ENCODE measurements at places on chromosomes 4 and X.

DNA sequence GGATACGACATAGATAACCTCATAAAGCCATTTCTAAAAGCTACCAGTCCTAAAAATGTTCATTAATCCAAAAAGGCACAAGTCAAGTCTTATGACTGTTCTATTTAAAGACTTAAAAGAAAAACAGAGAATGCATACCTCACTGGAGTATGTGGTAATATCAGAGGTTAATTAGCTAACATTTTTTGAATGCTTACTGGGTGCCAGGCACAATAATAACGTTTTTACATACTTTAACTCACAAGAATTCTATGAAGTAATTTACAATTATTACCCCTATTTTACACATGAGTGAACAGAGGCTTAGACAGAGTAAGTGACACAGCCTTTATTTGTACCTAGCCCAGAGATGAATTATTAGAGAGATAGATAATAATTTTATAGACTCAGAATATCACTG, 207.5 kb downstream of the PDGFC start:
- no peak for DNase-seq

DNA sequence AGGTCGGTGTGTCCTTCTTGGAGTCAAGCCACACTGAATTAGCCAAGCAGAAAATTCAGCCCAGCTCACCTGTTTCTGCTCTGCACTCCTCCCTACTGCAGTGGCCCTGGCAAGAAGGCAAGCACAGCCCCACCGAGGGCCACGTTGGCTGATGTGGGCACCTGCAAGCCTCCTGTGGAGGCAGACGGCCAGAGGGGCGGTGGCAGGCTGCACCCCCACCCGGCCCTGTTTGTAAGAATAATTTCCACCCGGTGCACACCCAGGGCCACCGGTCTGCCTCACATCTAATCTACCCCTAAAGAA, 18.8 kb downstream of the PPP2R2C start:
- no peak for DNase-seq

DNA sequence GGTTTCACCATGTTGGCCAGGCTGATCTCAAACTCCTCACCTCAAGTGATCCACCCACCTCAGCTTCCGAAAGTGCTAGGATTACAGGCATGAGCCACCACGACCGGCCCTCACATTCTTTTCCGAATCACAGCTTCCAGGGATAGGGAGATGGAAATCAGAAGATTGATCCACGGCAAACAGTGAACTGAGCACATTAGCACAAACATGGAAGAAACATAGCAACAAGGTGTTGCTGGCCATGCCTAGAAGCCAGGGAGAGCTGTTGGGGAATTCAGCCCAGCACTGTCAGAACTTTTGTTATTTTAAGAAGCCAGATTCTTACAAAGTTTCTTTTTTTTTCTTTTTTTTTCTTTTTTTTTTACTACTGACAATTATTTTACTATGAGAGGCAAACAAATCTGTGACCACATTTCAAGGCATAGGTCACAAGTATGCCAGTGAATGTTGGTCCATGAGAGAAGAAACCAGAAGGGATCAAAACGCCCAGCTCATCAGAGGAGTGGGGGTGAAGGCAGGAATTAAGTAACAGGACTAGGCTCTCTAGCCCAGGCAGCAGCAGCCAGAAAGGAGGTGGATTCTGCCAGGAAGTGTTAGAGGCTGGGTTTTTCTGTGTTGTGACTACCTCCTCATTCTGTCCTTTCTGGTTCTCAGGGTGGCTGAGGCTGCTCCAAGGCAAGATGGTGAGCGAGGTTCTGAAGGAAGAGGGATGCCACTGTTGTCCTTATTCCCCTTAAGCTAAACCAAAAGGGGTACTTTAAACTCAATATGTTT, 44.1 kb downstream of the TEC start:
- DNase-seq, result no peak

DNA sequence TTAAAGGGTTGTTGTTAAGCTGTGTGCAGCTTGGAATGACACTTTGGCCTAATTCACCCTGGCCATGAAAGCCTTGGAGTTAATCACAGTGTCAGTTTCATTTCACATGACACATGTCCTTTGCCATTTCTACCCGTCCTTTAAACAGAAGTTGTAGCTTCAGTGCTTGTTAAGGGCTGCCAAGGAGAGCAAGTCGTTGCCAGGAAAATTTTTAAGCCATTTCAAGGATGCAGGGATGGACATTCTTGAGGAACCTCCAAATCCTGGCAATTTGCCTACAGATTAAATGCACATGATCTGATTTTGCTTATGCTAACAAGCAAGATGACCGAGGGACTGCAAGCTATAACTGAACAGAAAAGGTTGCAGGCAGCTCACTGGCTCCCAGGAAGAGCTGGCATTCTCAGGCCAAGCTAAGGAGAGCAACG, 40.5 kb downstream of the SETD7 start:
- DNase-seq, result no peak

- no peak for DNase-seq
Observed at GRCh38 chr4:189979196-189980047, 38.8 kb downstream of the FRG1 start.

- DNase-seq, result peak; percentile 3
Observed at GRCh38 chrX:108439961-108440696, 491 bp downstream of the COL4A5 start.

DNA sequence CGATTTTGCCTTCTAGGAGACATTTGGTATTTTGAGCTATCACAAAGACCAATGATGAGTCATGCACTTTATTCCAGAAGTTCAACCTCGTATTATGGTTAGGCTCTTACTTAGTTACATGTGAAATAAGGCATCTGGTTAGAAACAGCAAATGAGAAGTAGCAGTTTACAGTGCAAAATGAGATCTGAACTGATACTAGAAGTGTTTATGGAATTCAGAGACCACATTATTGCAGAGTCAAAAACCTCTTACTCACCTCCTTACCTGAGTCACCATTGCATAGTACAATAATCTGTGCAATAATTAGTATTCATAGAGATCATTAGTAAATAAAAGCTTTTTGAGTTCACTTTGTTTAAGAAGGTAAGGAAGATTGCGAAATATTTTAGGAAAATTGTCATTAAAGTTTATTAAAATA, 38.7 kb downstream of the SEC24B start:
- DNase-seq, result no peak

DNA sequence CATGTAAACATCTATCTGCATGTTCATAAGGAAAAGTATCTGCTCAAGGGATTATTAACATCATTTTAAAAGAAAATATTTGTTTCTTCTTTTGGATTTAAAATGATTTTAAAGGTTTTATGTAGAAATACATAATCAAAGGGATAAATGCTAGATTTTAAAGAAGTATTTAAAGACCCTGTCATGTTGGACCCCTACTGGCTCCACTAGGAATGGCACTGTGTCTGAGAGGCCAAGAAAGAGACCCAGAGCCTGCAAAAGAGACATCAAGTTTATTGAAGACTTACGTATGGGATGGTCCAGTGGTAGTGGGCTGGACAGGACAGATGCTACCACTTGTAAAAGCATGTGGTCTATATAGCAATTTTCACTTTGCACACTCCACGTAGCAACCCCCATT, 78.7 kb upstream of the PCDH18 start:
- DNase-seq, result no peak

DNA sequence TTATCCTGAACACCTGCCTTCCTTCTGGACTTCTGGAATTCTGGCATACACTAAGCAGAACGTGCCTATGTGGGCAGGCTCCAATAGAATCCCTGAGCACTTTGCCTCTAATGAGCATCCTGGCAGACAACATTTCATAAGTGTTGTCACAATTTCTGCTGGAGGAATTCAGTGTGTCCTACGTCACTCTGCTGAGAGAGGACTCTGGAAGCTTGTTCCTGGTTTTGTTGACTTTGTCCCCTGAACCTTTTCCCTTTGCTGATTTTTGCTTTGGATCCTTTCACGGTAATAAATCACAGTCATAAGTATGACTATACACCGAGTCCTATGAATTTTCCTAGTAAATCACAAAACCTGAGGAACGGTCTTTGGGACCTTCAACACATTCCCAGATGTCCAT, 43.2 kb downstream of the MTMR8 start:
- DNase-seq, result no peak

DNA sequence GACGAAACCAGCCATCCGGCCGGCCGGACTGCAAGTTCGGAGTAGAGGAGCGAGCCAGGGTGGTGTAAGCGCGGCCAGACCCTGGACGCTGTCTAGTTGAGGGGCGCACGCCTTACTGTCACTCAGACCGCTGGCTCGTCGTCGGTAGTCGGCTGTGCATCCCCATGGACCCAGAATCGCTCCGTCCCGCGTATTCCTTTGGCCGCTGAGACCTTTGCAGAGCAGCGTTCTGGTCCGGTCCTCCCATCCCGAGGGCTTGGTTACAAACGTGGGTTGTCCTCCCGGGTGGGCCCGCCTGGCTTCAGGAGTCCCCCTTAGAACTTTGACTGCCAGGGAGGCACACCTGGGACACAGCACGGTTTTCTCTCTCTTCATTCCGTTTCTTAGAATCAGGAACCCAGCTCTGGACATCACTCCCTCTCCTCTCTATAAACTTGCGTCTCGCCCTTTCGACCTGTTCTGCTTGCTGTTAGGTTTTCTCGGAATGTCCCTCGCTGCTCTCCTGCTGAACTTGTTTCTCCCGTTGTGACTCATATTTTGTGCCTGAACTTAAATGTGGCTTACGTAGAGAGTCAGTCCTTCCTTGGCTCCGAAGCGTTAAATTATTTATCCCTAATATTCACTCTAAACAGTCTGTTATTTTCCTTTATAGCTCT, 672 bp downstream of the PGM2 start:
- DNase-seq, result no peak

DNA sequence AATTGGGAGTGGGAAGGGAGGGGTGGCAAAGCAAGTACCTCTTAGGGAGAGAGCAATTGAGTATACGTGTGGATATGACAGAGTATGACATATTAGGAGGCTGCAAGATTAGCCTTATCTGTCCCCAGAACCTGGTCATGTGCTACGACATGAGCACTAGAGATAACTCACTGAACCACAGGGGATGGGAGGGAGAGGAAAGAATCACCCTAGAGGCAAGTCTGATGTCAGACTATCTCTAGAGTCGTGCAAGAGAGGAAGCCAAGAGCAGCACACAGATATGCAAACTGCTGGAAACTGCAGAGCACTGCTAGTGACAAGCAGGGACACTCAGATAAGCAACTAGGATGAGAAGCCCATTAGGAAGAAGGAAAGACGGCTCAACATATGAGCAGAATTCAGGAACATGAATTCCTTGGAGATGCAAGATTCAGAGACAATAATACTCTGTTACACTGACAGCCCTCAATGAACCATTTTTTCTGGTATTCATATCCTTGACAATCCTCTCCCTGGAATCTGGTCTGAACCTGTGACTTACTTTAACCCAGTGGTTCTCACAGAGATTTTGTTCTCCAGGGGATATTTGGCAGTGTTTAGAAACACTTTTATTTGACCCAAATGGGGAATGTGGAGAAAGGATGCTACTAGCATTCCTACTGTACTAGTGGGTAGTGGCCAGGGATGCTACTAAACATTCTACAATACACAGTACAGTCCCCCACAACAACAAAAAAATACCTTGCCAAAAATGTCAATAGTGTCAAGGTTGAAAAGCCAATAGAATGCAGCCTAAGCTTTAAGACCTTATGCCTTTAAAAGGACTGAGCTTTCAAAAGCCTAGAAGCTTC, 84.0 kb upstream of the BMP2K start:
- DNase-seq, result no peak

DNA sequence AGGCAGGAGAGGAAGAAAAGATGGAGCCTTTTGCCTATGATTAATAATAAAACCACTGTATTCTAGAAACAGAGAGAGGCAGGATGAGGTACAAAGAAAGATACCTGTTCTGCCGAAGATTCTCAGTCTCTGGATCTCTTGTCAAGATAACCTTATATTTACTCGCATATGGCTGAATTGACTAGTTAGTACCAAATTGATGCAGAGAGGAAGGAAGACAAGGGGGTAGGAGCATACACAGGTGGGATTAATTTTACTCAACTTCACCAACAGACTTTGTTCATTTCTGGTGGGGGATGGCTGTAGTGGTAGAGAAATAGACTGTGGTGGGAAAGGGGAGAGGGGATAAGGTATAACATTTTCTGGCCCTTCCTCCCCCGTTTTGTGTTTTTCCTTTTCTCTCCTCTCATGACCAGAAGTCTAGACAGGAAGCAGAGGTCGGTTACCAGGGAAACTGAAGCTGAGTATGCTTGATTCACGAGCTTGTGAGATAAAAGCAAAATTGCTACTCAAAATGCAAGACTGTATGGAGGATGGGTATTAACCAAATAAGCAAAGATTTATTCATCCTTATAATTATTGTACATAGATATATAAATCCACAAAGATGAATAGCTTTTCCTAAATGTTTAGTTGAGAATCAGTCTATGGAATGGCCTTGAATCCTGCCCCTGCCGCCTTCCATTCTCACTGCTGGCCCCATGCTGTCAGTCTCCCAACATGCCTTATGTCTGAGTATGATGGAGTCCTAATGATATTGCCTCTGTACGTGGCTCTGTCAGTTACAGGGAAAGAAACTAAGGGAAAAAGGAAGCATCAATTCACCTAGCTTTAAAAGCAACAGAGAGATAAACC, 17.8 kb upstream of the PAGE2B start:
- DNase-seq, result no peak

- DNase-seq, result no peak
Observed at GRCh38 chr4:88264336-88264735, 20.0 kb downstream of the PPM1K start.

DNA sequence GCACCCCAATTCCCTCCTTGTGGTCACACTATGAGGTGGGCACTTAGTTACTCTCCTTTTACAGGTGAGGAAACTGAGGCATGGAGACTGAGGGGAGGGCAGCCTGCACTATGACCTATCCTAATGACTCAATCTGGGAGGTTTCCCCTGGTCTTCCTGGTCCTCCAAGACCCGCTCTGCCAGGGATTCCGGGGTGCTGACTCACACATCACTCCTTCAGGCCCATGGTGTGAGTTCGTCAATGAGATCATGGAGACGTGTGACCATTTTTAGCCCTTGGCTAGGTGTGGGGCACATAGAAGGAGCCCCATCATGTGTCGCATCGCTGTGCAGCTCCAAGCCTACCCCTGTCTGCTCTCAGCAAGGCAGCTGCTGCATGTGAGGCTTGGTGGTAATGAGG, 32.4 kb upstream of the BCOR start:
- peak; percentile 35 for DNase-seq

- DNase-seq, result peak; percentile 88
Observed at GRCh38 chr4:6470502-6471306, 1.7 kb downstream of the PPP2R2C start.

GRCh38 chr4:175947117-175947722, 118.4 kb upstream of the WDR17 start:
- DNase-seq, result no peak

DNA sequence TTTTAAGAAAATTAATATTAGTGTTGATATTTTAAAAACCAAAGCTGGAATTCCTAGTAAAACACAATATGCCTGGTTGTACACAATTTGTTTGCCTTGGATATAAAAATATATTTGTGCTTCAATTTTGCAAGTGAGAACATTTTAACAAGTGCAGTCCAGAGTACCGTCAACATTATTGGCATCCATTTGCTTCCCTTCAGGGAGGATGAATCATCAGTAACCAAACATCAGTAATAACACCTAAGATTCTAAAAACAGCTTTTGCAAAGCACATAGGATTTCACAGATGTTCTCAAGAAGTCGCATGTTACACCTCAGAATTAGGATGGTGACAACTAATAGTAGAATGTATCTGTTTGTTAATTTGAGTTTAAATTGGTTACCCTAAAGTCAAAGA, 262.6 kb upstream of the BMP3 start:
- DNase-seq, result no peak
